ENCODE measurements at places on chromosomes 3 and 15.

DNA sequence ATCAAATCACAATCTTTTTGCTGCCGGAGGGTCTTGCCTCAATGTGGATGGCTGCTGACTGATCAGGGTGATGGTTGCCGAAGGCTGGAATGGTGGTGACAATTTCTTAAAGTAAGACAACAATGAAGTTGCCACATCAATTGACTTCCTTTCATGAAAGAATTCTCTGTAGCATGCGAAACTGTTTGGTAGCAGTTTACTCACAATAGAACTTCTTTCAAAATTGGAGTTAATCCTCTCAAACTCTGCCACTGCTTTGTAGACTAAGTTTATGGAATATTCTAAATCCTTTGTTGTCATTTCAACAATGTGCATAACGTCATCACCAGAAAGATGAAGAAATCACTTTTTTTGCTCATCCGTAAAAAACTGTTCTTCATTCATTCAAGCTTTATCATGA, 65.8 kb downstream of the B3GNT5 start:
- DNase-seq = no peak

DNA sequence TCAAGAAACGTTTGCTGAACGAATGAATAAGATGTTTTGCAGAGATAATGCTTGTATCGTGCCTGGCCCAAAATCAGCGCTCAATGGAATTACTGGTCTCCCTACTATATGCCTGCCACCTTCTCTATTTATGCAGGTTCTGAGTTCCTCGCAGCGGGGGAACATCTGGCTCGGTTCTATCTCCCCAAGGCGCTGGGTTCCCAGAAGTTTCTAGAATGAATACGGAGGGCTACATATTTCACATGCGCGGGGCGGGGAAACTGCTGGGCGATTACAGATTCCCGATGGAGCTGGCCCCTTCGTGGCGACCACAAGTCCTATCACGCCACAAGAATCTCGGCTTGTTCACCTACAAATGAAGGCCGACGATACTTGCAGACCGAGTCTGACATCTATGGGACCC, 411 bp upstream of the EIF2B5 start:
- no peak for DNase-seq

- no peak for DNase-seq
These were observed 16.0 kb downstream of the CMSS1 start for GRCh38 chr3:99833617-99834205.

- DNase-seq = no peak
These were observed 7.4 kb downstream of the IL5RA start for GRCh38 chr3:3102751-3103150.

DNA sequence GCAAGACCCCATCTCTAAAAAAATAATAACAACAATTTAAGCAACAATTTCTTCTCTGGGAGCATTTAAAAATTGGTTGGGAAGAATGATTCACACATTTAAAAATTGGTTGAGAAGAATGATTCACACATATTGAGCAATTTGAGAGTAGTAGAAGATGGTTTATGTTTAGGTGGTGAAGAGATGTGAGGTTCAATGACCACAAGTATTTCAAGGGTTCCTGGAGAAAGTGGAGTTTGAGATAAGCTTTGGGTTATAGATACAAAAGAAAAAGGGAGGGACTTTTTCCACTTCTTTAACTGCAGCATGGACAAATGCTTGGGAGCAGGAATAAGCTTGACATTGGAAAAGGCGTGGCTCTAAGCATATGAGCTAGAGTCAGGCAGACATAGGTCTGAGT, 145.7 kb upstream of the NPHP3 start:
- no peak for DNase-seq

All from T-cell (primary cell).